ENCODE measurements at places on chromosomes 4 and X.

GRCh38 chr4:100113732-100114131 is 76.5 kb downstream of the DDIT4L start:
- DNase-seq = no peak

GRCh38 chr4:30757357-30757756 is 37.2 kb downstream of the PCDH7 start:
- peak; percentile 86 for DNase-seq

- peak; percentile 59 for DNase-seq
Measured at GRCh38 chrX:136767104-136767941, 13.4 kb downstream of the ARHGEF6 start.

- DNase-seq = peak; percentile 15
Measured at GRCh38 chr4:152850377-152850776, 70.6 kb downstream of the ARFIP1 start.

DNA sequence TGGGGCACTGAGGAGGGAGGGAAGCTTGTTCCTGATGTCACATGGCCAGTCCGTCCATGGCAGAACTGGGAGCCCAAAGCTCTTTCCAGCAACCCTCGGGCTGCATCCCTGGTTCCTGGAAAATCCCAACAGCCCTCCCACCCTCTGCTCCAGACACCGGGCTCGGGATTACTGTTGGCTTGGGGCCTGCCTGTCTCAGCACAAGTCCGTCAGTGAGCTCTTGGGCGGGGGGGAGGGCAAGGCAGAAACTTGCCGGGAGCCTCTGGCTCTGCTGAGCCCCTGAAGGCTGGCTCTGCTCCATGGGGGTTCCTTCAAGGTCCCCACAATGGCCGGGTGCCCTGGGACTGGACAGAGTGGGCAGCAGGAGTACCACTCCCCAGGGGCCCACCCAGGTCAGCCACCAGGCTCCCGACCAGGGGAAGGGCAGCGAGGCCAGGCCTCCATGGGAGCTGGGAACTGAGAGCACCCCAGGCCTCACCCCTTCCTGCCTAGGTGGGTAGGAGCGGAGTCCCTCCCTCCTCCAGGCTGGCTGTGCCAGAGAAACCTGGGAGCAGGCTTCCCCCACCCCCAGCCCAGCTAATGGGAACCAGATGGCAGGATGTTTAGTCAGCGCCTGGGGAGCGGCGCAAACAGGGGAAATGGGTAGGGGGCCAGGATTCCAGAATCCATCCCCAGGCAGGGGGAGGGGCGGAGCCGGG is 6.4 kb upstream of the HAUS7 start:
- no peak for DNase-seq

DNA sequence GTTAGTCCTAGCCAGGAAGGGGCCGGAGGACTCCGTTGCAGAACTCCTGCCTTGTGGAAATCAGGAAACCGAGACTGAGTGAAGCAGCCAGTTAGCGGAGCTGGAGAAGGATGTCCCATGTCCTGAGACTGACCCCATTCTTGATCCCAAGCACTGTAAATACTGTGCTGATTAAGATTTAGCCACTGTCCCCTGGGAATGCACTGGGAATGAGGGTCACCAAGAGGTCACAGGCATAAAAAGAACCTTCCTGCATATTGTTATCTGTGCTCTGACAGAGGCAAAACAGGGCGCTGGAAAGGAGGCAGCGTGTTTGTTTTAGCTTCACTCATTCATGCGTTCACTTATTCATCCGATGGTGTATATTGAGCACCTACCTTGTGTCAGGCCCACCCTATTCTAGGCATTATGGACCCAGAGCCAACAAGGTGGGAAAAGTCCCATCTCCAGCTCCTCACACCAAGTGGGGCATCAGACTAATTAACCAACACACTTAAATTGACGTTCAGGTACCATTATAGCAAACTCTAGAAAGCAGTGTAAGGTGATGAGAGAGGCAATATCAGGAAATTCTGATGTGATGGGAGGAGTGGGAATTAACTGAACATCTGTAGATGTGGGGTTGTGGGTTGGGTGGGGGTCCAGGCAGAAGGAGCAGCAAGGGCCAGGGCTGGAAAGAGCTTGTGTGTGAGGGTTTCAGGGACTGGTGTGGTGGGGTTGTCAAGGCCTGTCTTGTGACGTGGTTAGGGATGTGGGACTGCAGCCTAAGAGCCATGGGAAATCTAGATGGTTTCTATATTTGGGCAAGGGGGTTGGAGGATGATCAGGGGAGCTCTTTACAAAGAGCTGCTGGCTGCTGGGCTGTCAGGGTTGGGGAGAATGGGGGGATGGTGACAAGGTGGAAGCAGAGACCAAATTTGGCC is 10.6 kb upstream of the SLC2A9 start:
- DNase-seq = peak; percentile 56

- no peak for DNase-seq
Measured at GRCh38 chr4:25330905-25331808, 18.6 kb downstream of the ZCCHC4 start.

- DNase-seq = no peak
Measured at GRCh38 chr4:4712800-4713528, 146.5 kb upstream of the MSX1 start.
